ENCODE measurements at places on chromosomes 11 and 22. TPM values are rescaled to one million over a fixed set of nuclear protein-coding genes. Genes with fewer than 3 reads are reported as not detected.

Gene TCIRG1
- total RNA-seq = 166 TPM

Gene WNT7B
- 1.3 TPM for total RNA-seq

Gene SPCS2
- total RNA-seq = 94.5 TPM

Gene PPM1F
- 10.4 TPM for total RNA-seq

DNA sequence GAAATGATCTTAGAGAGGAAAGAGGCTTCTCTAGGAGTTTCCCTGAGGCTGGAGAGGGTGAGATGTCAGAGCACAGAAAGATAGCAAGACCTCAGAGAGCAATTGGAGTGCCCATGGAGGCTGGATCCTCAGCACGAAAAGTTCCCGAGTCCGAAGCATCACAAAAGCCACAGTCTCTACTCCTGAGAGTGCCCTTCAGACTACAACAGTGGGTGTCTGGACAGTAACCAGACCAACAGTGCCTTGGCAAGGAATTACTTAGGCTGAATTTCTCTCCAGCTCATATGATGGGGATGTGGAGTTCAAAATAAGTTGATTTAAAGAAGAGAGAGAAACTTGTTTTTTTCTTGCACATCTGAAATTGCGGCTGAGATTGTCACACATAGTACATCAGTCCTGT is 31.9 kb upstream of the PSMA1 start:
- DNase-seq = no peak

DNA sequence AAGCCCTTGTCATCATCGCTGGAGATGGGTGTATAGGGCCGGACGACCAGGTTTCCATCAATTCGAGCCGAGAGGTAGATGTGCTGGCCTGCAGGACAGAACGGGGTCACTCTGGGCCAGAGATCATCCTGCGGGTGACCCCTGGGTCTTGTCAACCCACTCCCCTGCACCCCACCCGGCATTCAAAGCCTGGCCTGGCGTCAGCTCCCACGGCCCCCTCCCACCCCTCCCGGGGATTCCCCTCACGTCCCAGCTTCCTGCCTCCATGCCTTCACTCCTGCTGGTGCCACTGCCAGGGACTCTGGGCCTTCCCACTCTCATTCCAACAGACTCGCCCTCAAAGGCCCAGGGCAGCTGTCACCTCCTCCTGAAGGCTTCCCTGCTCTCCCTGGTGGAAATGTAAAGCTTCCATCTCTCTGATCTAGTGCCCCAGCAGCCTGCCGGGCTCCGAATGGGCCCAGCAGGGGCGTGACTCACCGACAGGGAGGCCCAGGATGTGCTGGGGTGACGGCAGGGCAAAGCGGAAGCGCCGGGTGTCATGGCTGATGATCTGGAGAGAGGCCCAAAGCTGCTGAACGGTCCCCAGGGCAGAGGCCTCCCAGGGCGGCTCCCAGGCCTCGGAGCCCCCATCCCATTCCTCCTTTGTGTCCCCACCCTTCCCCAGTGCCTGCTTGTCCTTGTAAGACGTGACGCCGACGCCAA is 9.3 kb downstream of the ATP5MGL start:
- no peak for DNase-seq

Measured in pancreas (tissue), 10 donors.